SJCRH30 (cell line): ENCODE measurements at places on chromosomes 16 and 17. TPM values are rescaled to one million over a fixed set of nuclear protein-coding genes. Genes with fewer than 3 reads are reported as not detected.

DNA sequence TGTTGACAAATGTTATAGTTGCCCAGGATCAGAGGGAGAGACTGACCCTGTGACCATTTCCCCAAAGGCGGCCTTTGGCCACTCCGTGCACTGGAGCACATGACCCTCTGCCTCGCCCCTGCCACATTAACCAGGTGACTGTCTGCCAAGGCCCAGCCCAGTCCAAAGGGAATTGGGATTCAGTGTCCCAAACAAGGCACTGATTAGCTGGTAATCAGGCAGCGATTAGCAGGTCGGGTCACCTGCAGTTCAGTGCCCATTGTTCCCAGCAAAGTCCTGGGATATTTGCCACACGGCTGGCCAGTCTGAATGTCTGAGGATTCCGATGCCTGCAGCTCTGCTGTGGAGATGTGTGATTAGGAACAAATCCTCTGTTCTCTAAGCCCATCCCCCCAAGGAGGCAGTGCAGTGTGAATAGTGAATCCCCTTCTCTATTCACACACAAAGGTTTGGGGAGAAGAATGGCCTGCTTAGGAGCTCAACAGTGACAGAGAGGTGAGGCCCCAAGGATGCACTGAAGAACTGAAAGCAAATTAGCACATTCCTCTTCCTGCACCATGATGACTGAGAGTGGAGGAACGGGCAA lies 123.1 kb upstream of the MAF start:
- no peak overlapping the region for H3K4me3 ChIP-seq
- no peak overlapping the region for H3K27ac ChIP-seq
- no peaks in the 10 kb centered on the region for H3K36me3 ChIP-seq
- DNase-seq = no peak

- H3K4me1 ChIP-seq = no peaks in the 10 kb centered on the region
- no peak overlapping the region for H3K4me3 ChIP-seq
- no peaks in the 10 kb centered on the region for H3K27me3 ChIP-seq
Measured at GRCh38 chr17:69207151-69207550, 21.5 kb downstream of the ABCA10 start.

DNA sequence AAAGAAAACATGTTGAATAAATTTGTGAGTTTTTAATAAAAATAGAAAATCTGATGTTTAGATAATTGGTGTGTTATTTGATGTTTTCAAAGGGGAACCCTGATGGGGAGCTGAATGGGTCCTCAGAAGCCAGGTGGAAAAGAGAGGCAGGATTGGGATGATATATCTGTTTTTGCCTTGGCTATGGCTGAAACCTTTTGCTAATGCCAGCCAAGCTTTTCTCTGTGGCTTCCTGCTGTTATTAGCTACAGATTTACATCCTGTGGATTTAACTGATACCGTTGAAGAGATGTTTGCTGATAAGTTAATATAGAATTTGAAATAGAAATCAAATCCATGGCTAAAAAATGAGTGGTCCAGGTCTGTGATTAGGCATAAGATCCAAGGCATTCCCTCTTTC lies 4.2 kb upstream of the AATF start:
- H3K4me3 ChIP-seq = no peak overlapping the region
- H3K36me3 ChIP-seq = no peaks in the 10 kb centered on the region
- H3K27me3 ChIP-seq = no peaks in the 10 kb centered on the region
- H3K27ac ChIP-seq = no peak overlapping the region
- DNase-seq = no peak
- peaks cover 3% of the 10 kb centered on the region; the same call in 1 of the 2 replicates for H3K4me1 ChIP-seq

- DNase-seq = peak; percentile 76
- H3K27ac ChIP-seq = no peak overlapping the region
Measured at GRCh38 chr17:74754832-74755231, 6.4 kb downstream of the NHERF1 start.

DNA sequence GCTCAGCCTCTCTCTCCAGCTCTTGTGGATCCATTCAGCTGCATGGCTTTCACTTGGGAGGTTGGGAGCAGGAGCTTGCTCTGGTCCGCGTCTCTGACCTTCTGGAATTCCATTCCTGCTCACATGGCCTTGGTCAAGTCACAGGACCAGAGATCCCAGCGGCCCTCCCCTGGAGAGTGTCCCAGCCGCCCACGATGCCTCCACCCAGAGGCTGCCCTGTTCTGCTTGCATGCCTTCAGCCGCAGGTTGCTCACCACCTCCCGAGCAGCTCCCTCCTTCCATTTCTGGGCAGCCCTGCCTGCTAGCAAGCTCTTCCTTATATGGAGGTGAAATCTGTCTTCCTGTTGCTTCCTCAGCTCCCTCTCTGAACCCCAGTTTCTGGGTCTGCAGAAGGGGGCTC lies 32.6 kb downstream of the RAI1 start:
- peak; percentile 63 for DNase-seq
- peaks cover 51% of the 10 kb centered on the region for H3K4me1 ChIP-seq
- H3K27me3 ChIP-seq = no peaks in the 10 kb centered on the region
- H3K4me3 ChIP-seq = no peak overlapping the region
- peak overlapping the region; percentile 25; the same call in 1 of the 2 replicates for H3K27ac ChIP-seq
- H3K36me3 ChIP-seq = no peaks in the 10 kb centered on the region

- H3K27me3 ChIP-seq = no peaks in the 10 kb centered on the region
- H3K36me3 ChIP-seq = no peaks in the 10 kb centered on the region
- H3K27ac ChIP-seq = no peak overlapping the region
- peak; percentile 24 for DNase-seq
Measured at GRCh38 chr17:72430611-72431432, 310.0 kb downstream of the SOX9 start.

GRCh38 chr17:72349491-72349995 lies 228.7 kb downstream of the SOX9 start:
- H3K4me1 ChIP-seq = peaks cover 8% of the 10 kb centered on the region; the same call in 1 of the 2 replicates
- H3K36me3 ChIP-seq = no peaks in the 10 kb centered on the region
- H3K27ac ChIP-seq = no peak overlapping the region
- no peak overlapping the region for H3K4me3 ChIP-seq

GRCh38 chr17:59361386-59361785 lies 29.9 kb downstream of the YPEL2 start:
- peak overlapping the region; percentile 47; the same call in 1 of the 2 replicates for H3K27ac ChIP-seq
- H3K4me1 ChIP-seq = peaks cover 51% of the 10 kb centered on the region
- H3K27me3 ChIP-seq = no peaks in the 10 kb centered on the region
- H3K4me3 ChIP-seq = no peak overlapping the region
- H3K36me3 ChIP-seq = no peaks in the 10 kb centered on the region

DNA sequence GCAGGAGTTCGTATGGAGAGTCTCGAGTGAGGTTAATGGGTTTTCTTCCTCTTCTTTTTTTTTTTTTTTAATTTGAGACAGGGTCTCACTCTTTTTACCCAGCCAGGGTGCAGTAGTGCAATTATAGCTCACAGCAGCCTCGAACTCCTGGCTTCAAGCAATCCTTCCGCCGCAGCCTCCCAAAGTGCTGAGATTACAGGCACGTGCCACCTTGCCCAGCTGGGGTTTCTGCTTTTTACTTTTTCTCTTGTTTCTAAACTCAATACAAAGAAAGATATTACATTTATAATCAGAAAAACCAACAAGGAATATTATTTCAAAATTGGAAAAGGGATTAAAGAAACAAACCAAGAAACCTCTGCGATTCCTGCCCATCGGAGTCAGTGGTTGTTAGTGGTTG lies 175.9 kb downstream of the SEC14L1 start:
- no peaks in the 10 kb centered on the region for H3K36me3 ChIP-seq
- no peak for DNase-seq
- peaks cover 7% of the 10 kb centered on the region; the same call in 1 of the 2 replicates for H3K4me1 ChIP-seq
- no peaks in the 10 kb centered on the region for H3K27me3 ChIP-seq
- no peak overlapping the region for H3K4me3 ChIP-seq
- no peak overlapping the region for H3K27ac ChIP-seq

- H3K36me3 ChIP-seq = no peaks in the 10 kb centered on the region
- no peak for DNase-seq
- H3K4me3 ChIP-seq = no peak overlapping the region
- H3K27ac ChIP-seq = peak overlapping the region; percentile 98; the same call in 1 of the 2 replicates
Measured at GRCh38 chr17:48001197-48001596, 30.3 kb downstream of the CDK5RAP3 start.

DNA sequence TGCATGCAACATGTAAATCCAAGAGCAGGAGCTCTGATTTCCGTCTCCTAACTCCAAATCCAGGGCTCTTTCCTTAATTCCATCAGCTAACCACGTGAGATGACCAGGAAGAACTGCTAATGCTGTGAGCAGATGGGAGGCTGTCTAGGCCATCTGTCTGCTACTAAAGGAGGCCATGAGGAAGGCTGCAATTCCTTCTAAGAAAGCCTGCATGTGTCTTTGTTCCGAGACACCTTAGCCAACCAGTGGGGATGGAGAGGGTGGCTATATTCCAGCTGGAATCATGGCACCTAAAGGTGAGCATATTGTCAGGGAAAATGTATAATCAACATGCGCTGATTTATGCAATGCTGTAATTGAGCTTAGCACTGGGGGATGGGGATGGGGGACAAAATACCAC lies 267.2 kb upstream of the CDH5 start:
- no peak overlapping the region for H3K4me3 ChIP-seq
- no peaks in the 10 kb centered on the region for H3K27me3 ChIP-seq

DNA sequence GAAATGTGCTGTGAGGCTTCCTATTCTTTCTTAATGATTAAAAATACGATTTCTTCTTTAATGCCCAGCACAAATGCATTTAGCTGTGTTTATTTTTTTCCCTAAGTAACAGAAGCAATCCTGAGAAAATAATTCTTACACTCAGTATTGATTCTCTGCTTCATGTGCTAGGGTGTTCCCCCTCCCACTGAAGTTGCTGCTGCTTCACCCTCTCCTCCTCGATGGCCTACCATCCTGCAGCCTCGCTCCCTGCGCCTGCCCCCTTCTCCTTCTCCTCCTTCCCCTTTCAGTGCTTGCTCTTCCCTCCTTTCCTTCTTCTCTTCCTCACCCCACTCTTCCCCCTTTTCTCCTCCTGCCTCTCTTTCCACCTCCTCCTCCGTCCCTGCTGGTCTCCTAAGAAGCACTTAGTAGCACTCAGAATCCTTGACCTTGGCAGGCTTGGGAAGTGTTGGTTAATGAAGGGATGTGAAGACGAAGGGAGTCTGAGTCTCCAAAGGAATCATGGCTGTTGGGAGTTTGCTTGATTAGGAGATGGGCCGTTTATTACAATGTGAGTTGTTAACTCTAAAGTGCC lies 119.7 kb downstream of the RPTOR start:
- no peak overlapping the region for H3K27ac ChIP-seq
- H3K4me3 ChIP-seq = no peak overlapping the region
- no peaks in the 10 kb centered on the region for H3K27me3 ChIP-seq
- H3K36me3 ChIP-seq = no peaks in the 10 kb centered on the region; the same call in 1 of the 2 replicates

GRCh38 chr16:67667453-67667816 lies 821 bp downstream of the C16orf86 start:
- H3K4me3 ChIP-seq = peak overlapping the region; percentile 55
- no peak overlapping the region for H3K27ac ChIP-seq
- no peaks in the 10 kb centered on the region for H3K36me3 ChIP-seq
- no peak for DNase-seq

DNA sequence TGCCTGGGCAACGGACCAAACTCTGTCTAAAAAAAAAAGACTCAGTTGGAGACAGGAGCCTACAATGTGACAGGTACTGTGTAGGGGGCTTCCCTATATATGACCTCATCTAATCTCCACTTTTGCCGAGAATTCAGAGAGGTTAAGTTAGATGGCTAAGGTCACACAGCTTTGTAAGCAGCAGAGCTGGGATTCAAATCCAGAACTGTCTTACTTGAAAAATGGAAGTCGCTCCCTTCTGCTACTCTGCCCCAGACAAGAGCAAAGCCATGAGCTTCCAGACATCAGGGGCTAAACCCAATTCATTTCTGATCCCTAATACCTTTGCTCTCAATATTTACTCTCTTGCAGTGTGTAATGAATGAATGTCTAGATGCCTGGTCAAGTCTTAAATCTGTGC lies 41.5 kb upstream of the ABCC12 start:
- H3K4me3 ChIP-seq = no peak overlapping the region
- H3K27ac ChIP-seq = no peak overlapping the region
- no peaks in the 10 kb centered on the region for H3K27me3 ChIP-seq
- no peaks in the 10 kb centered on the region for H3K36me3 ChIP-seq

DNA sequence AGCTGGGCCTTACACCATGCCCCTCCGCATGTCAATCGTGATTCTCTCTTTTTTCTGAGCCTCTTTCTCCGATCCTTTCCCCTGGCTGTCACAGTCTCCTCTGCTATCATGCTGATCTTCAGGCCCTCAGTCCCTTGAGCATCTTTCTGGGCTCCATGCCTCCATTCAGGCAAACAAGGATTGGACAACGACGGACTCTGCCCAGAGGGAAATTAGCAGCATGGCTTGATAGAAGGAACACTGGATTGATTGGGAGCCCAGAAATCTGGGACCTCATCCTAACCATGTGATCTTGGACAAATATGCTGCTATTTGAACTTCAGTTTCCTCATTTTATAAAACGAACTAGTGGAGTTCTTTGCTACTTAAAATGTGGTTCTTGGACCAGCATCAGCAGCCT lies 19.6 kb upstream of the PHF12 start:
- H3K4me3 ChIP-seq = no peak overlapping the region
- no peaks in the 10 kb centered on the region for H3K36me3 ChIP-seq
- H3K4me1 ChIP-seq = peaks cover 79% of the 10 kb centered on the region
- H3K27me3 ChIP-seq = no peaks in the 10 kb centered on the region
- peak overlapping the region; percentile 93 for H3K27ac ChIP-seq

DNA sequence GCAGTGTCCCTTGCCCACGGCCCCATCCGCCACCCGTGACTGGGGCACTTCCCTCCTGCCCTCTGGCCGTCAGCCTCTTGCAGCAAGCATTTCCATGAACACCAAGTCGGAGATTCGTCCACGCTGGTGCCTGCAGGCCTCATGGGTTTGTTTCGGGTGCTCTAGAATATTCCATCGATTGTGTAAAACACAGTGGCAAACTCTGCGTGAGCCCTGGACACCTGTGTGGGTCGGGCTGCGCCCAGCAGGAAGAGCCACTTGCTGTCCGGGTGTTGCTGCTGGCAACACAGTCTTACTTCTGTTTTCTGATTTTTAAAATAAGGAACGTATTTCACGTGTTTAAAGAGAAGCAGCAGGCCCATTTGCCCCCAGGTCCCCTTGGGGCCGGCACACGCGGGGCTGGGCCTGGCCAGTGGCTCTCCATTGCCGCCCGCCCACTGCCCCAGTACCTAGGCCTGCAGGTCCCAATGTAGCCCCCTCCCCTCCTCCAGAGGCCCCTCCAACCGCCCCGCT lies 10.0 kb downstream of the CYBC1 start:
- no peaks in the 10 kb centered on the region for H3K27me3 ChIP-seq
- H3K4me3 ChIP-seq = peak overlapping the region; percentile 1; the same call in 1 of the 2 replicates
- peaks cover 5% of the 10 kb centered on the region for H3K4me1 ChIP-seq

- DNase-seq = no peak
- H3K4me3 ChIP-seq = no peak overlapping the region
- no peaks in the 10 kb centered on the region for H3K4me1 ChIP-seq
- no peak overlapping the region for H3K27ac ChIP-seq
- H3K36me3 ChIP-seq = no peaks in the 10 kb centered on the region
Measured at GRCh38 chr17:5248821-5249479, 14.3 kb upstream of the SCIMP start.

Gene NPIPA5
- 14.0 and 16.7 TPM in 2 replicates for total RNA-seq

Gene TMEM238L
- total RNA-seq = not detected in 2 replicates

Gene CTNS
- total RNA-seq = 6.0 and 8.1 TPM in 2 replicates

Gene CNTNAP1
- total RNA-seq = 4.0 and 5.0 TPM in 2 replicates

Gene CACNG4
- total RNA-seq = 0.30 and 0.49 TPM in 2 replicates

Gene SEPHS2
- total RNA-seq = 18.2 and 22.9 TPM in 2 replicates

Gene MT4
- total RNA-seq = not detected in 2 replicates

Gene FLYWCH2
- 35.4 and 40.6 TPM in 2 replicates for total RNA-seq

Gene ZNF174
- total RNA-seq = 13.1 and 14.5 TPM in 2 replicates

Gene VMO1
- total RNA-seq = 4.3 and 8.3 TPM in 2 replicates

Gene SEZ6
- total RNA-seq = 16.1 and 20.5 TPM in 2 replicates

Gene HOXB1
- not detected in 2 replicates for total RNA-seq
